Stimulated activated CD8-positive, alpha-beta memory T cell treated with anti-CD3 and anti-CD28 coated beads, Interleukin-15, amount 100 ng/mL, for 24 hours (primary cell): ENCODE measurements at places on chromosomes 2 and 18.

GRCh38 chr18:44130376-44130942, 550.2 kb upstream of the SETBP1 start:
- DNase-seq = no peak

GRCh38 chr2:61715506-61715905, 138.4 kb downstream of the FAM161A start:
- DNase-seq = no peak

DNA sequence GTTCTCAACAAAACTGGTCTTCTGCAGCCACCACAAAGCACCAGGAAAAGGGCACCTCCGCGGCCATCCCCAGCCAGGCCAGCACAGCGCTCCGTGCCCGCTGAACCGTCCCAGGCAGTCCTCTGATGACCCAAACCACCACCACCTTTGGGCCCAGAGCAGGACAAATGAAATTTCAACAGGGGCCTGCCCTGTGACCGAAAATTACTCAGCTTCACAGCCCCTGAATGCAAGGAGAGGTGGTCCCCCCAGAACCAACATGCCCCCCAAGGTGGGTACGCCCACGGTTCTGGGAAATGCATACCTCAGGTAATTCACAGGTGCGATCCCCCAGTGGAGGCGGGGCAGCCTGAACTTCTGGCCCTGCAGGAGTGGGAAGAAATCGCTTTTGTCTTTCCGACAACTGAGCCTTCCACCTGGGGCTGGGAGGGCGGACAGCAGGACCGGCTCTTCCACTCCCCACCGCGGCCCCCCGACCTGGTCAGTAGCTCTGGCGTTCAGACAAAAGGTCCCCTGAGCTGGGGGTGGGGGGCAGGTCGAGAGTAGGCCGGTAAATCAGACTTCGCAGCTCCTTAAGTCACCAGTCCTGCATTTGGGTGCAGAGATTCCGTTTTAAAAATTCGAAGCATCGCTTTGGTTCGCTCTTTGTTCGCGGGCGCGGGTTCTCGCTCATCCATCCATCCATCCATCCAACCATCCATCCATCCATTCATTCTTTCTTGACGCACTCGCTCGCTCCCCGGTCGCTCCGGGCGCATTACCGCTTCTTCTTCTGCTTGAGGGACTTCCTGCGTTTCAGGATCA, 1.4 kb downstream of the ARL4C start:
- DNase-seq = no peak

DNA sequence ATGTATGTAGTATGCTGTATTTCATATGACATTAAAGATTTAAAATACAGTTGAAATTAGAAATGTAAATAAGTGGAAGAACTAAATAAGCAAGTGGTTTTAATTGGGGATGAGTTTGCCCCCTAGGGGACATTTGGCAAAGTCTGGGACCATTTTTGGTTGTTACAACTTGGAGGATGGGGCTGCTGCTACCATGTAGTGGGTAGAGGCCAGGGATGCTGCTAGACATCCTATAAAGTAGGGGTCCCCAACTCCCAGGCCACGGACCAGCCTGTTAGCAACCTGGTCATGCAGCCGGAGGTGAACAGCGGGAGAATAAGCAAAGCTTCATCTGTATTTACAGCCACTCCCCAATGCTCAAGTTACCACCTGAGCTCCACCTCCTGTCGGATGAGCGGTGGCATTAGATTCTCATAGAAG, 27.9 kb upstream of the ASNSD1 start:
- no peak for DNase-seq

DNA sequence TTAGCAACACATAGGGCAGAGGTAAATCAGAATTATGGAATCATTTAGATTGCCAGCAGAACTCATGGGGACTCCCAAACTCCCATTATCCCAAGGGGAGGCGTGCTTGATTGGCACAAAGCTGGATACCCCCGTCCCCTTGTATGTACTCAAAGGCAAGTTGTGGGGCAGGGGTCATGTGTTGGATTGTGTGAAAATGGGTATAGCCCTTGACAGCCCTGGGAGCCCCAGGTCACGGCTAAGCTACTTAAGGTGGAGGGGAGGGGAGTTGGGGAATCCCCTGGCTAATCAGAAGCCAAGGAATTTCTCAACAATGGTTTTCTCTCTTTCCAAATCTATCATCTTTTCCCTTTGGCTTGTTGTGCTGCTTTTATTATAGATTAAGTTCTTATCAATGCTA, 32.7 kb downstream of the CLIP4 start:
- no peak for DNase-seq

- DNase-seq = no peak
Observed at GRCh38 chr2:85601771-85602475, 575 bp downstream of the TMEM150A start.

GRCh38 chr2:1907291-1907690, 163.0 kb upstream of the PXDN start:
- DNase-seq = no peak
